ENCODE measurements at places on chromosomes 16 and 17.

- no peak for DNase-seq
Measured at GRCh38 chr17:39700148-39700987, 504 bp downstream of the ERBB2 start.

- DNase-seq: no peak
Measured at GRCh38 chr17:36463916-36464764, 22.3 kb upstream of the ZNHIT3 start.

- DNase-seq: no peak
Measured at GRCh38 chr16:53453928-53454327, 19.7 kb downstream of the RBL2 start.

GRCh38 chr17:18324140-18325050 is 9.3 kb downstream of the SMCR8 start:
- no peak for DNase-seq

- DNase-seq: no peak
Measured at GRCh38 chr17:73911726-73912372, 267.6 kb upstream of the SDK2 start.

DNA sequence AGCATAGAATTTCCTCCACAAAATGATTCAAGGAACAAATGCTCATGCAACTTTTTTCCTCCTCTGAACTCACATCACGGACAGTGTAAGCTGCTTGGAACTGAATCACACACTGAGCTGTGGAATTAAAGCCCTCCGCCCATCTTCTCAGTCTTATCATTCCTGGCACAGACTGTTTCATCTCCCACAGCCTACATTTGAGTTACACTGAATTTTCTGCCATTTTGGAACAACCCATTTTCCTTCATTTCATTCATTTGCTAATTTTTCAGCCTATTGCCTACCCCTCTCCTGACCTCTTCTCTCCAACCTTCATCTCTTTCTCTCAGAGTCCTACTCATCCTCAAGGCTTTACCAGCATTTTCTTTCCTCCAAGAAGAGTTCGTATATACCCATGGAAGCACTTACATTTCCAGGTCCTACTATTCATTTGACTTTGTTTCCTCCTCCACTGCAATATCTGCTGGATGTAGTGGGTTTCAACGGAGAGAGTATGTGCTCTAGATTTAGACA is 39.1 kb upstream of the TOM1L1 start:
- no peak for DNase-seq

- no peak for DNase-seq
Measured at GRCh38 chr16:49499869-49500610, 126.4 kb downstream of the C16orf78 start.

GRCh38 chr17:21146362-21147015 is 19.7 kb downstream of the DHRS7B start:
- DNase-seq: no peak

DNA sequence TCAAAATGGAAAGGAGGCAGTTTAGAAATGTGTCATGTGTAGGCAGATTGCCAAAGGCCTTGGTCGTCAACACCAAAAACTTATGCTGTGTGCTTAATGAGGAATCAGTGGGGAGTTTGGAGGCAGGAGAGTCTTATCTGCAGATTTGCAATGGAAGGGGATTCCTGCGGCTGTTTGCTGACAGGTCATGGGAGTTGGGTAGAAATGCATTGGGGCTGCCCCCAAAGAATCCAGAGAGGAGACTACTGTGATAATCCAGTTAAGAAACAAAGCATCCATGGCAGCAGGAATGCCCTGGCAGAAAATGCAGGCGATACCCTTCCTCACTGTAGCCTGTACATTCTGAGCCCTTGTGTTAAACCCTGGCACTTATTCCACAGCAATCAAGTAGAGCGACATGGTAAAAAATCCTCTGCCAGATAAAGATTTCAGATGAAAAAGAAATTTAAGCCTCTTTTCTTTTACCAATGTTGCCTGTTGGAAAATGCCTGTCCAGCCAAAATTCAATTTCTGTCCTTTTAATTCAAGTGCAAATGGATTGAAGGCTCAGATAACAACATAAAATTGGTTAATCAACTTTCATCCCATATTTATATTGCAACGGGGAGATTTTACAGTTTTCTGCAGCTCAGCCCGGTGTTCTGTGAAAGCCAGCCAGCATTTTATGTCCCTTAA is 491.0 kb upstream of the CDH5 start:
- no peak for DNase-seq

DNA sequence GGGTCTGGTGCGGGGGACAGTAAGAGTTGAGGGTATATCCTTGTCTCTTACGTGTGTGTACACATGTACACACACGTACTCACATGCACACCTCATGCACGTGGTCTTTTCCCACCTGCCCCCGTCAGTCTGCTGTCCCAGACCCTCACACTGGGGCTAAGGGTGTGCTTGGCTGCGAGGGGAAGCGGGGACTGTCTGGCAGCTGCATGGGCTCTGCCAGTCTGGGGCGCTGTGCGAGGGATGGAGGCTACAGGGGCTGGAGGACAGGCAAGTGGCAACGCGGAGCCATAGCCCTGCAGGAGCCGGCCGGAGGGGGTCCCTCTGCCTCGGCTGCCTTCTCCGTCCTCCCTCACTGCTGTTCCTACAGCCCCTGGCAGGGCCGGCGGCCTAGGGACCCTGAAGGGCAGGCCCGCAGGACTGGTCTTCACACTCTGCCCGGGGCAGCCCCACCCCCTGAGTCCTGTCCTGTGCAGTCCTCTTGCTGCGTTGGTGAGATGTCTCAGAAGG is 20.8 kb upstream of the SLC38A10 start:
- no peak for DNase-seq

- DNase-seq: no peak
Measured at GRCh38 chr16:65249768-65250167, 127.9 kb upstream of the CDH11 start.

DNA sequence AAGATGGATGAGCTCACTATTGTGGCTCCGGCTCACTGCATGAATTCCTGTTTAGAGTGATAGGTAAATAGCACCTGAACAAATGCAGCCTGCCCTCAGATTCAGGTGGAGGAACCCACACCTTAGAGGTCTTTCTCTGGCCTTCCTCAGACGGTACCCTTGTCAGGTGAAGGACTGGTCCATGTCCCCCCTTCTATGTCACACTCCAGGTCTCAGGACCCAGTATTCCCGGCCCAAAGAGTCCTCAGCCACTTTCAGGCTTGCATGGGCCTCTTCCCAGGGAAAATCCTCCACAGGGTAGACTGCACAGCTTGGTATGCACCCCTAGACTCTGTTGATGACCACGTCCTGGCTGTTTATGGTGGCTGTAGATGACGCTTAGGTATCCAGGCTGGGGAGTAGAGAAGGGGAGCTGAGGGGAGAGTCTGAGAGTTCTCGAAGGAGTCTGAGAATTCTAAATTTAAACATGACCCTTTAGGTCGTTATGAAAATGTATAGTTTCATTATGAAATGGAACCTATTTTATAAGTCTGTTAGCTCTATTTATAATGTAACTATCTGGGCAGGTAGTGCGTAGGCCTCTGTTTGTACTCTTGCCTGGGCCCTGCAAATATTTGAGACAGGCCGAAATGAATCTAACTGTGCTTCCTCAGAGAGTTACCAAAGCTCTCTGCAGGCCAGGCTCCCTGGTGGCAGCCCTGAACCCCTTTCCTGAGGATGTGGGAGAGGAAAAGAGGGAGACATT is 32.5 kb upstream of the CCR7 start:
- DNase-seq: no peak

DNA sequence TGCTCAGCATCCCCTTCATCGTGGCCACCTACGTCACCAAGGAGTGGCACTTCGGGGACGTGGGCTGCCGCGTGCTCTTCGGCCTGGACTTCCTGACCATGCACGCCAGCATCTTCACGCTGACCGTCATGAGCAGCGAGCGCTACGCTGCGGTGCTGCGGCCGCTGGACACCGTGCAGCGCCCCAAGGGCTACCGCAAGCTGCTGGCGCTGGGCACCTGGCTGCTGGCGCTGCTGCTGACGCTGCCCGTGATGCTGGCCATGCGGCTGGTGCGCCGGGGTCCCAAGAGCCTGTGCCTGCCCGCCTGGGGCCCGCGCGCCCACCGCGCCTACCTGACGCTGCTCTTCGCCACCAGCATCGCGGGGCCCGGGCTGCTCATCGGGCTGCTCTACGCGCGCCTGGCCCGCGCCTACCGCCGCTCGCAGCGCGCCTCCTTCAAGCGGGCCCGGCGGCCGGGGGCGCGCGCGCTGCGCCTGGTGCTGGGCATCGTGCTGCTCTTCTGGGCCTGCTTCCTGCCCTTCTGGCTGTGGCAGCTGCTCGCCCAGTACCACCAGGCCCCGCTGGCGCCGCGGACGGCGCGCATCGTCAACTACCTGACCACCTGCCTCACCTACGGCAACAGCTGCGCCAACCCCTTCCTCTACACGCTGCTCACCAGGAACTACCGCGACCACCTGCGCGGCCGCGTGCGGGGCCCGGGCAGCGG is 3.2 kb downstream of the UTS2R start:
- no peak for DNase-seq

DNA sequence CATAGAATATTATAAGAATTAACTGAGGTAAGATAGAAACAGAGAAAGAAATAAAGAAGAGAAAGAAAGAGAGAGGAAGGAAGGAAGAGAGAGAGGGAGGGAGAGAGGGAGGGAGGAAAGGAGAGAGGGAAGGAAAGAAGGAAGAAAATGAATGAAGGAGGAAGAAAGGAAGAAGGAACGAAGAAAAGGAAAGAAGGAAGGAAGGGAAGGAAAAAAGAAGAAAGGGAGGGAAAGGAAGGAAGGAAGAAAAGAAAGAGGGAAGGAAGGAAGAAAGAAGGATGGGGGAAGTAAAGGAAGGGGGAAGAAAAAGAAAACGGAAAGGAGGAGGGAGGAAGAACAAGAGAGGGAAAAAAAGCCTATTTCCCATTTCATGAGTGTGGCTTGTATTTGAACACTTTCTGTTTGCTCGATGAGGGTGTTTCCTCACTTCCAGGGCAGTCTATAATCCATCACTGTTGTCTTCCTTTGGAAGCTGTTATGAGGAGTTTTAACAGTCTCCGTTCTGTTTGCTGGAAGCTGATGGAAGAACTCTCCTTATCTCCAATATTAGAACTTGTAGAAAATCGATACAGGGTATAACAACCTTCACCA is 402.4 kb downstream of the TMEM114 start:
- DNase-seq: no peak

- DNase-seq: no peak
Measured at GRCh38 chr17:79939755-79940458, 95.8 kb downstream of the TBC1D16 start.

GRCh38 chr17:8696426-8696825 is 48.2 kb downstream of the CCDC42 start:
- no peak for DNase-seq

GRCh38 chr16:64375391-64375980 is 746.4 kb downstream of the CDH11 start:
- DNase-seq: no peak

DNA sequence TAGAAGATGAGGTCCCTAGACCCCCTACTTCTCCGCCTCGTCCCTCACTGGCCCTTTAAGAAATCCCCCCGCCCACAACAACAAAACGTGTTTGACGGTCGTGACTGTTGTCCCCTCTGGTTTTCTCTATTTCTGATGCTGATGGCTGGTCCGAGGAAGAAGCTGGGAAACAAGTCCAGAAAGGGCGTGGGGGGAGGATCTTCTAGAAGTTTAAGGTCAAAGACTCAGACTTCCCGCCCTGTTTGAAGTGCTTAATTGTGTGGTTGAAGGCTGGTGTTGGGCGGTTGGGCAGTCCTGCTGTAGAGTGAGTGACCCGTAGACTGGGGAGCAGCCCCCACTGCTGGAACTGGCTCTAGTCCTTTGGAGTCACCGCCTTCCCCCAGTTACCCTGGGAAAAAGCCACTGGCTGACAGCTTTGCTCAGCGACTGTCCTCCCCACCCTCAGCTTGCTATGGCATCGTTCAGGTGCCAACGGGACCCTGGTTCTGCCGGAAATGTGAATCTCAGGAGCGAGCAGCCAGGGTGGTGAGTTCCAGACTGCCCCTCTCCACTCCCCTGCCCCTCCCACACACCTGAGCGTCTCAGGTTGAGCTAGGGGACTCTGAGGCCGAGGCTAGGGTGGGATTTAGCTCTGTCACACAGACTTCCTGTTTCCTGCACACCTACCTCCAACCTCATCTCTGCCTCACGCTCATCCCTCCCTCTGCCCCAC is 1.6 kb downstream of the MLLT6 start:
- peak; percentile 15 for DNase-seq

DNA sequence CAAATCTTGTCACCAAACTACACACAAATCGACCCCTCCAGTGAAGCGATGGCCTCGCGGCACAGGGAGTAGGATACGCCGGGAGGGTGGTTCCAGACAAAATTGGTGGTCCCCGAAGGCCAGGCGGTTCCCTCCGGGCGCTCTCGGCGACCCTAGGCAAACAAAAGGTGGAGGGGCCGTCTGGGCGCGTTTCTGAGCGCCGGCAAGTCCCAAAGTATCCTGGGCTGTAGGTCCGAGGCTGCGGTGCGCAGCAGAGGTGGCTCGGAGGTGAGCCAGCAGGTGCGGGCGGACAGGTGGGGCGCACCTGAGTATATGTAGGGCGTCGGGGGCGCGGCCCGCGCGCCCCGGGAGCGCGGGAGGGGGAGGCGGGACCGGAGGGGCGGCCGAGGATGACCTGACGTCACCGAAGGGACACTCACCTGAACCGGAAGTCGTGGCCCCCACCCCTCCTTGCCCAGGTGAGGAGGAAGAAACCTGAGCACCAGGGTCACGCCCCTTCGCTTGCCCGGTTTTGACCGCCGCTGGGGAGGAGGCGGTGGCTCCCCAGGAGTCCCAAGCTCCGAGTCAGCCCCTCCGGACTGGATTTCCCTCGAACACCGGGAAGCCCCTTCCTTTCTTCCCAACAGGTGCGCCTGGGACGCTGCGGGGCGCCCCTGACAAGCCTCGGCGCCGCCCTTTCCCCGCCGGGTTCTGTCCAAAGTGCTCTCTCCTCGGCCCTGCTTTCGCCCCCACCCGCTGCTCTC is at the start of gene CLDN7:
Gene CLDN7, minus strand, starts transcription at position 287 of the 743 bp plus-strand sequence. CDS start 435 bp downstream, outside the sequence.
- no peak for DNase-seq

GRCh38 chr16:12087901-12088421 is 111.4 kb downstream of the SNX29 start:
- no peak for DNase-seq

DNA sequence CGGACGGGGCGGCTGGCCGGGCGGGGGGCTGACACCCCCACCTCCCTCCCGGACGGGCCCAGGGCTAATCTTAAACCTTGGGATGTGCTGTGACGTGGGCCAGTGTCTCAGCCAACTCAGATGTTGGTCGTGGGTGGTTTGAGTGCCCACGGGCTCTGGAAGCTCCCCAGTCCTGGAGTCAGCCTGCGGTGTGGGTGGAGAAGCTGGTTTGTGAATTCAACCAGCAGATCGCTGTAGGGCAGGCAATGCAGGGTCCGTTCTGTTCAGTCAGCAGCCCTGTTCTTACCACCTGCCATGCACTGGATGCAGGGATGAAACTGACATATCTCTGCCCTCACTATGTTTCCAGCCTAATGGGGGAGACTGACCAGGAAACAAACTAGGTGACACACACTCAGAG is 8.0 kb upstream of the ZNF500 start:
- DNase-seq: no peak

GRCh38 chr16:24906901-24907300 is 61.1 kb downstream of the SLC5A11 start:
- no peak for DNase-seq

- DNase-seq: no peak
Measured at GRCh38 chr16:50940275-50940854, 198.5 kb downstream of the CYLD start.

GRCh38 chr17:38451840-38452529 is 23.7 kb downstream of the ARHGAP23 start:
- DNase-seq: no peak
